ENCODE measurements at places on chromosomes 6 and 20.
A peak's percentile ranks its signal among the peaks of the same experiment; 100 is the strongest.

- DNase-seq, result no peak
These were observed 44.8 kb downstream of the UBE2V1 start for GRCh38 chr20:50068041-50068651.

GRCh38 chr6:143579703-143580102 lies 68.2 kb upstream of the FUCA2 start:
- DNase-seq, result no peak

- no peak for DNase-seq
These were observed 661.3 kb downstream of the BCKDHB start for GRCh38 chr6:80767808-80768207.

DNA sequence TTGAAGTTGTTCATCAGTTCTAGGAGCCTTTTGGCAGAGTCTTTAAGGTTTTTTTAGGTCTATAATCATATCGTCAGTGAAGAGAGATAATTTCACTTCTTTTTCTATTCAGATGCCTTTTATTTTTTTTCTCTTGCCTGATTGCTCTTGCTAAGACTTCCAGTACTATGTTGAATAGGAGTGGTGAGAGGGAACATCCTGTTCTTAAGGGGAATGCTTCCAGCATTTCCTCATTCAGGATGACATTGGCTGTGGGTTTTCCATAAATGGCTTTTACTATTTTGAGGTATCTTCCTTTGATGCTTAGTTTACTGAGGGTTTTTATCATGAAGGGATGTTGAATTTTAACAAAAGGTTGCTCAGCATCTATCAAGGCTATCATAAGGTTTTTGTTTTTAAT lies 109.5 kb downstream of the CLVS2 start:
- DNase-seq, result no peak

GRCh38 chr6:166932116-166932515 lies 24.2 kb downstream of the RNASET2 start:
- DNase-seq, result no peak

GRCh38 chr20:46100988-46101387 lies 11.2 kb upstream of the NCOA5 start:
- DNase-seq, result no peak

- no peak for DNase-seq
These were observed 290.5 kb downstream of the FOXA2 start for GRCh38 chr20:22293886-22294285.

DNA sequence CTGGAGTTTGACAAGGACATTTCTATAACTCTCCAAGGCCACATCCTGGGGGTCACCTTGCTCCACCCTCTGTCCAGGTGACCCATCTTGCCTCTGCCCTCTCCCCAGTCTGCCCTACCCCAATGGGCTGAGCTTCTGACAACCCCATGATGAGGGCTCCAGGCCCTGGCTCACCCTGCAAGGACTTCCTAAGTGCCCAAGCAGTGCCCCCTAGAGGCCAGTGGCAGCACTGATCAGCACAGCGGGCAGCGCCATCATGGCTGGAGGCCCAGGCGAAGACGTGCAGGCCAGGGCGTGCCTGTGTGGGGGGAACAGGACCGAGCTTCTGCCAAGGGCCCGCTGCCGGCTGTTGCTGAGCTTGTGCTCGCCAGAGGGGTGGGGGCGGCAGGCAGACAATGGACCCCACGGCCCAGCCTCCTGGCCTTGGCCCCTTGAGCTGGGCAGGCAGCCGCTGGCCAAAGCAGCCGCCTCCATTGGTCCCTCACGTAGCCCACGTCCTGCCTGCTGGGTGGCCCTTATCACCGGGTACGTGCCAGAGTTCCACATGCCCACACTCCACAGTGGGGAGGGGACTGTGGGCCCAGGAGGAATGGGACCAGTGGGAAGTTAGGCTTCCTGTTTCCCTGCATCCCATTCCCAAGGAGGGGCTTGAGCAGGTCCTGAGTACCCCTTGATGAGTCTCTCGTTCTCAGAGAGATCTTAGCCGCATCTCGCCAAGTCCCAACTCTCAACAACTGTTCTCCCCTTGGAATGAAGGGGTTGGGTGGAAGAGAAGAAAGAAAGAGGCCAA lies 64.3 kb downstream of the MRPL14 start:
- peak; percentile 42 for DNase-seq

Measured in stimulated activated naive CD8-positive, alpha-beta T cell treated with anti-CD3 and anti-CD28 coated beads, Interleukin-15, amount 100 ng/mL, for 72 hours (primary cell).